ENCODE measurements at places on chromosomes 6 and 20. TPM values are rescaled to one million over a fixed set of nuclear protein-coding genes. Genes with fewer than 3 reads are reported as not detected.

DNA sequence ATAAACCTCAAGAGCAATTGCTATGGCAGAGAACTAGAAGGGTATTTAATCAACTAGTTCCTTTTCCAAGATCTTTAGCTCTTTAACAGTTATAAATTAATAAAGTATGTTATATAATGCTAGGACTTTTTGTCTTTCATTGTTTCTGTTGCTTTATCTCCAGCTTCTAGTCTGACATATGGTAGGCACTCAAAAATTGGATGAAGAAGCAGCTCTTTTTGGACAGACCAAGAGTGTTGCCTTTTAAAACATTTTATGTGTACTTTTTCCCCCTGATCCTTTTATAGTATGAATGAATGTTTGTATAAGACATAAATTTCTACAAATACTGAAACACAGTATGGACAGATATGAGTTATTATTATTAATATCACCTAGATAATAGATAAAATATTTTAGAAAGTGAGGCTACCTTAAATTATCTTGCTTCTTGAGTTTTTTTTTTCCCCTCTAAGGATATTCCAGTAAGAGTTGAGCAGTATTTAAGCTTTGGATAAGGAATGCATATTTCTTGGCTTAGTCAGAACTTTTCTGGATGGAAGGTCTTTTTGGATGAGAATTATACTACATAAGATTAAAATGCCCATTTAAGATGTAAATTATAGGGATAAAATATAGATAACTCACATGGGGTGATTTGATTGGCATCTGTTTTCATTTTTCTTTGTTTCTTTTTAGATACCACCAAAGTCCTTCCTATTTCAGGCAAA lies 16.6 kb downstream of the LAMA2 start:
- no peak for ATAC-seq

GRCh38 chr20:41355192-41355591 lies 11.4 kb downstream of the EMILIN3 start:
- ATAC-seq, result no peak

DNA sequence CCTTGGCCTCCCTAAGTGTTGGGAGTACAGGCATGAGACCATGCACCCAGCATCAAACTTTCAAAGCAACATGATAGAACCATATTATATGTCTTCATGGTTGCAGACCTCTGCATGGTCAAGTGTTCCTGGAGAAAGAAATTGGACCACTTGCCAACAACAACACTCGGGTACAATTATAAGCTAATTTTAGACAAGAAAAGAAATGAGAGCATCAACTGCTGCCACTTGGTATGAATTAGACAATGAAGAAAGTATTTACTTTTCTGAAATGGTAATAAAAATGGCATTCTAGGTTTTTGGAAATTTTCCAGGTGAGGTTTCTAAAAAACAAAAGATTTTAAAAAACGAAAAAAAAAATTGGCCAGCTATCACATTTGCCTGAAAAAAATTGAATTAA lies 7.7 kb upstream of the PM20D2 start:
- ATAC-seq, result no peak

DNA sequence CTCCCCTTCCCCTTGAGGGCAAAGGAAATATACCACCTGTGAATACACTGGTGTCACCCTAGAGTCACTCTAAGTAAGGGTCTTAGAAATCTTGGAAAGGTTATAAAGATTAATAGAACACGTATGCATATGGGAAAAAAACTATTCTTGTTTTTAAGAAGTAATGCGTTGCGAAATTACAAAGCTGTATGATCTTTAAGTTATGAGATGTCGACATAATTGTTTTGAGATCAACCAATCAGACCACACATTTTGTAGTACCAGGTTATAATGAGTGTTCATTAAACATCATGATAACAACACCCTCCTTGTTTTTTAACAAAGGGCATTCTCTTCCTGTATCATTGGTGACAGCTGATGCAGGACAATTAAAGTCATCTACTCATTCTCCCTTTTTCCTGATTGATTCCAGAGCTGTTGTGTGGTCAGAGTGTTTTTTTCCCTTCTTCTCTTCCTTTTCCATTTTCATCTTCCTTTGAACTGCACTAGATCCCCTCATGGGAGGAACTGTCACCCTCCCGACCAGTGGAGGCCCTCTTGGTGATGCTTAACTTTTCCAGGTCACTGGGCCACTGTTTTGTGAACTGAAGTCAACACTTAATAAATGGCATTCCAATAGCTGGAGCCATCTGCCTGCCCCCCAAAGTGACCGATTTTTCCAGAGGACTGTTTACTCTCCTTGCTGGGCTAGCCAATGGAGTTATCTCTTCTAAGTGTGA lies 37.0 kb downstream of the PRDM1 start:
- no peak for ATAC-seq

GRCh38 chr6:104887350-104887749 lies 27.6 kb upstream of the HACE1 start:
- ATAC-seq, result peak; percentile 71

Gene SEMG1
- total RNA-seq, result not detected

Gene CD164
- 91.3 TPM for total RNA-seq

DNA sequence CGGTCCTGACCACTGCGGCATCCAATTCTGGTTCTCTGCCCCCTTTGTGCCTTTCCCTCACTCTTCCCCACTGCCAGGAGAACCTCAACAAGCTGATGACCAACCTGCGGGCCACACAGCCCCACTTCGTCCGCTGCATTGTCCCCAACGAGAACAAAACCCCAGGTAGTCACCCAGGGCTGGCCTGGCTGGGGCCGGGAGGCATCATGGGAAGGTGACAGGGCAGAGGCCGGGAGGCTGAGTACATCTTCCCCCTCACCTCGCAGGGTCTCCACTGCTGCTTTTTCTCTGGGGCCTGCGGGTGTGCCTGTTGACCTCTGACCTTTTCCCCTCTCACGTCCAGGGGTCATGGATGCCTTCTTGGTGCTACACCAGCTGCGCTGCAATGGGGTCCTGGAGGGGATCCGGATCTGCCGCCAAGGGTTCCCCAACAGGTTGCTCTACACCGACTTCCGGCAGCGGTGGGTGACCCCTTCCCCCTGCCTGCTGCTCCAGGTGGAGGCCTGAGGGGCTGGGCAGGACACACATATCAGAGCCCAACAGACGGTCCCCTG lies 35.1 kb downstream of the MYH7B start:
- ATAC-seq, result no peak

GRCh38 chr6:5197084-5197483 lies 63.7 kb downstream of the LYRM4 start:
- ATAC-seq, result no peak

DNA sequence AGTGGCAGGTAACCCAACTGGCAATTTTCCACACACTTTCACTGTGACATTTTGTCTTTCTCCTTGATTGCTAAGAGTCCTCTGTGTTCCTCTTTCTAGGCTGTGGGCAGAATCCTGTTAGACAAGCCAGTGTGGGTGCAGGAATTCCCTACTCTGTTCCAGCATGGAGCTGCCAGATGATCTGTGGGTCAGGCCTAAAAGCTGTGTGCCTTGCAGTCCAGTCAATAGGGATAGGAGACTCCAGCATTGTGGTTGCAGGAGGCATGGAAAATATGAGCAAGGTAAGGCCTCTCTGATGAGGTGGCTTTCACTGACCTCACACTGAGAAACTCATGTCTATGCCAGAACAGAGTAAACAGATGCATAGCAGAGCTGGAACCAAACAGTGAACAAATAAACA lies 5.1 kb downstream of the ACAT2 start:
- ATAC-seq, result no peak

DNA sequence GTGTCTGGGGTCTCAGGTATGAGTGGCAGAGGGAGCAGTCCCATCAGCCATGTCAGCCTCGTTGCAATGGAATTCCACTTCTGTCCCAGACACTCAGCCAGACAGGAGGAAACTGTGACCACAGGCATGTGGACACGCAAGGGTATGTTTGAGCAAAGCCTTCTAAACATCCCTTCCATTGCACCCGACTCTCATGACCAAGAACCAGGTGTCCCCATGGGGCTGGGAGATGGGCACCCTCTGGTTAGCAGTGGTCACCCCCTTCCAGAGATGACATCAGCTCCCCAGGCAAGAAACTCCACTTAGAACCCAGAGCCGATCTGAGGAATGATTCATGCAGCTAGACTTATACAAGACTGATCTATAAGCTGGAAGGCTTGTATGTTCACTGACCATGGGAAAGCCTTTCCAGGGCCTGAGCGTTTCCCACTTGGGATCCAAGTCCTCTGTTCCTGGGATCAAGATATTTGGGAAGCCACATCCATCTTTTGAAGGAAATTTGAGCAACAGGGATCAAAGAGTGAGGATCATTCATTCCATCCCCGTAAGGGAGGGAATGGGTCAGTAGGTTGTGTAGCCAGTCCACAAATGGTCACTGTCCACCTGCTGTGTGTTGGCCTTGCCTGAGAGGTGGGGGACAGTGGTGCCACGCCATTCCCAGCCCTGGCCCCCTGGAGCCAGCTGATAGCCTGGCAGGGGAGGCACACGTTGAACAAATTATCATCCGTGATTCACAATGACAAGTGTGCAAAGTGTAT lies 3.9 kb upstream of the MRGBP start:
- ATAC-seq, result no peak

Gene SDC4
- total RNA-seq, result 99.1 TPM

DNA sequence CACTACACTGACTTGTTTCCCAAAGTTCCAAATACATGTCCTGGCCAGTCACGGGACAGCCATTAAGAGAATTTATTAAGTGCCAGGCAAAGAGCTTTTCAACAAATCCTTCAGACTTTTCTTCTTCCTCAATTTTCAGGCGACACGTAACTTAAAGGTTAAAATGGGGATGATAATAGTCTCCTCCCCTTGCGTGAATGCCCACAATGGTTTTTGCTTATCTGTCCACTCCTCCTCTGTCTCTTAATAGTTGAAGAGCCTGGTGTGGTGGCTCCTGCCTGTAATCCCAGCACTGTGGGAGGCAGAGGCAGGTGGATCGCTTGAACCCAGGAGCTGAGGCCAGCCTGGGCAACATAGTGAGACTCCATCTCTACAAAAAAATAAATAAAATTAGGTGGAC lies 11.4 kb upstream of the PARD6B start:
- no peak for ATAC-seq

GRCh38 chr6:15399641-15400470 lies 154.0 kb downstream of the JARID2 start:
- ATAC-seq, result no peak

GRCh38 chr20:46959081-46959692 lies 64.5 kb downstream of the EYA2 start:
- peak; percentile 96 for ATAC-seq

Gene TRIM31
- 0.20 TPM for total RNA-seq
